ENCODE measurements at places on chromosomes 11 and 22. TPM values are rescaled to one million over a fixed set of nuclear protein-coding genes. Genes with fewer than 3 reads are reported as not detected.

The RBMXL2 gene
- not detected for total RNA-seq

The FAM181B gene
- total RNA-seq, result not detected

The NLRP14 gene
- not detected for total RNA-seq

The FCHSD2 gene
- 58.8 TPM for total RNA-seq

DNA sequence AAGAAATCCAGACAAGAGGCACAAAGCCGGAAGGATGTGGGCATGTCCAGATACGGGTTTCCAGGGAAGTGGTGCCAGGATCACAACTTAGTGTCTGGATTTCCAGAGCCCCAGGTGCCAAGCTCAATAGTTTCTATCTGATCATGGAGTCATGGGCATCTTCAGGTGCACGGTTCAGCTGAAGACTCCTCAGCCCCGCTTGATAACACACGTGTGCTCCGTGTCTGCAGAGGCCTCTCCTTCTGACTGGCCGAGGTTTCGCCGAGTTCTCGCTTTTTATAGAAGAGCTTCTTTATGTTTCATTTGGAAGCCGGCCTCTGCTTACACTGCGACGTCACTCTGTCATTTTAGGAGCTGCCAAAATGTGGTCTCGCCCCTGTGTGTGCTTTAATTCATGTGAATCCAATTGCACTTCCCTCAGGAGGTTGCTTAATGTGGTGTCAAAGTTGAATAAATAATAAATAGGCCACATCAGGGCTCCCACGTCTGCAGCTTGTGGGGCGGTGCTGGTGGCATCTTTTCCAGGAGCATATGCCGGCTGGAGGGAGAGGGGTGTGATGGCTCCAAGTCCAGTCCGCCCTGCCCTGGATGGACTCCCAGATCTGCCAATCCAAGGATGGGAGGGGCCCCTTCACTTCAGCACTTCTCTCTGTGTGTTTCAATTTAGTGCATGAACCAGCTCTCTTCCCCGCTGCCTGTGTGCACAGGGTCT, 1410.8 kb downstream of the TBC1D22A start:
- DNase-seq, result no peak

- no peak for DNase-seq
Observed at GRCh38 chr11:93330446-93330984, at the start of gene DEUP1. TSS of gene DEUP1 (plus strand) at chr11:93330742. CDS start at chr11:93332260, 1,518 bp downstream.

DNA sequence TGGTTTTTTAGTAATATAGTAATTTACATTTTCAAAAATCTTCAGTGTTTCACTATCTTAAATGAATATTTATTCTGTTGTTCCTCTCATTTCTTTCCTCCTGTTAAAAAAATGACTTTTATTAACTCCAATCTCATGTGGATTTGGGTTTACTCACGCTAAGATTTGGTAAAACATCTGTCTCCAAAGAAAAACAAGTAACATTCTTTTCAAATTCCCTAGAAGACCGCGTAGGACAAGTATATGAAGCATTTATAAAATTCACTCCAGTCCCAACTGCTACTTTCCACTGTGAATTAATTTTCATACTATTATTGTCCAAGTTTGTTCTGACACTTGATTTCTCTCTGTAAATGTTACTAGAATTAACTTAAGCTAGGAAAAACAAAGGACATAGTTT, 26.2 kb downstream of the SBF2 start:
- no peak for DNase-seq

DNA sequence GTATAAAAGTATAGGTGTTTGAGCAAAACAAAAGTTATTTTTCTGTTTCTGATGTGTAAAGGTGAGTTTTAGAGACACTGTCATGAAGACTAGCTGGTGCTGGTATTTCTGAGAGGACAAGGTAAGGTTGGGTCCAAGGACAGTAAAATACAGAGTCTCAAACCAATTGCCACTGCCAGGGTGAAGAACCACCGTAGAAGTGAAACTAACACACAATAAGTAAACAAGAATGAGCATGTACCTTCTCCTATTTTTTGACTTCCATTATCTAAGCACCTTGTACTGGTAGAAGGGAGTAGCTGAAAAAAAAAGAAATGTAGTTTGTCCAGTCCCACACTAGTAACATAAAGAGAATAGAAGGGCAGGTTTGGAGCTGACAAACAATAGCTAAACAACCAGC, 117.3 kb downstream of the TTC28 start:
- no peak for DNase-seq

GRCh38 chr22:29454276-29454675, 15.9 kb downstream of the RFPL1 start:
- DNase-seq, result no peak

- no peak for DNase-seq
Observed at GRCh38 chr22:19799322-19800190, 39.0 kb downstream of the TBX1 start.

GRCh38 chr11:10051868-10052586, 242.0 kb downstream of the SBF2 start:
- DNase-seq, result no peak
